Mesenteric fat pad (tissue), 1 donor: ENCODE measurements at places on chromosomes 13 and 19. TPM values are rescaled to one million over a fixed set of nuclear protein-coding genes. Genes with fewer than 3 reads are reported as not detected.

Gene CYP4F8
- not detected for total RNA-seq

GRCh38 chr13:111475488-111475887 lies 155.0 kb downstream of the TEX29 start:
- DNase-seq, result no peak

DNA sequence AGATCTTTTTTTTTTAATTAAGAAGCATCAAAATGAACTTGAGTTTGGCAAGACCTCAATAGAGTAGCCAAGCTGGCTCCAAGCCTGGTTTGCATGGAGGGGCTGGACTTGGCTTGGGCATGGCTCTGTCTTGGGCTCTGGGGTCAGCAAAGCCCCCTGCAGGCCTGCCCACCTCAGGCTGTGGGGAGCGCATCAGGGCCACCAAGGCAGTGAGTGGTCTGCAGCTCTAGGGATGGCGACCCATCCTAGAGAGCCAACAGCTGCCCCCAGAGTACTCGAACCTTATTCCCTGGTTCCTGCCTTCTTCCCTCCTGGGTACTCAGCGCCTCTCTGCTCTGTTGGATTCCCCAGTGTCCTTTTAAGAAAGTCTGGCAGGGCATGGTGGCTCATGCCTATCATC lies 5.4 kb upstream of the CHST8 start:
- peak; percentile 55 for DNase-seq

DNA sequence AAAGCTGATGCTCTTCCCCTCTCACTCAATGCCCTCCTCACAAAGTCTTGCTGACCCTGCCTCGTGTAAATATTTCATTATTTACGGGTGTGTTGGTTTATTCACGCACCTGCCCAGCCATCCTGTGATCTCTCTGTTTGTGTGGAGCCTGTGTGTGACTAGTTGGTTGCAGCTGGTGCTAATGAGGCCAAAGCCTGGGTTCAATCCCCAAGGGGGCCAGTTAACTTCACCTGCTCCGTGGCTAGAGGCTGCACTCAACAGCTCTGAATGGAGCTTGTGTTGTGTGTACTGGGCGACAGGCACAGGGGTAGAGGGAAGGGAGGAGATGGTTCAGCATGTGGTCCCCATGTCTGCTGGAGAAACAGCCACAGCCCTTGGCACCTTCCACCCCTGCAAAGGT lies 109.5 kb downstream of the DNAJC15 start:
- no peak for DNase-seq

- no peak for DNase-seq
Measured at GRCh38 chr13:24827799-24828198, 63.8 kb downstream of the RNF17 start.

Gene PSG7
- total RNA-seq, result not detected

- DNase-seq, result no peak
Measured at GRCh38 chr13:33487575-33488243, 202.2 kb upstream of the STARD13 start.

DNA sequence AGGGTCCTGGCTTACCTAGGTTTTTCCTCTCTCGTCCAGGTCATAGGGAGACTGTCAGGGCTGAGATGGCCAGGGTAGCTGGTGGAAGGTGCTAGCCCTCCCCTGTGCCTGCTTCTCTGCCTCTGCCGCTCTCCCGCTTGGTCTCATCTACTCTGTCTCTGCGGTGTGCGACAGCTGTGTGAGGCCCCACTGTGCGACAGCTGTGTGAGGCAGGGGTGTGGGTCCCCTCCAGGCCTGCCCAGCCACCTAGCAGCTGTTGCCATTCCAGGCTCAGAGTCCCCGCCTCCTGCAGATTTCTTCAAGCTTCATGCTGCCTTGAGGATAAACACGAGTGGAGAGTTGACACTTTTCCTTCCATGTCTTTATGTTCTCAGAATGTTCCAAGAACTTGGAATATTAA lies 53.0 kb downstream of the ARHGEF7 start:
- no peak for DNase-seq

Gene NOVA2
- total RNA-seq, result 15.4 TPM

- no peak for DNase-seq
Measured at GRCh38 chr13:25727250-25727649, 324.6 kb downstream of the SHISA2 start.

- DNase-seq, result no peak
Measured at GRCh38 chr19:46715620-46715974, 1.3 kb downstream of the PRKD2 start.

- DNase-seq, result no peak
Measured at GRCh38 chr13:23921451-23921888, 24.2 kb upstream of the C1QTNF9B start.

Gene KIR3DL1
- total RNA-seq, result not detected

- DNase-seq, result no peak
Measured at GRCh38 chr13:73278186-73278585, 219.4 kb downstream of the KLF5 start.
